Left renal pelvis (tissue), 4 donors: ENCODE measurements at places on chromosomes 6 and 20. TPM values are rescaled to one million over a fixed set of nuclear protein-coding genes. Genes with fewer than 3 reads are reported as not detected.

- no peak for DNase-seq
These were observed 84.3 kb downstream of the PFDN4 start for GRCh38 chr20:54292185-54292584.

AGPAT1 gene
- 103 TPM for polyA plus RNA-seq

GJA1 gene
- 279 TPM for polyA plus RNA-seq

DNA sequence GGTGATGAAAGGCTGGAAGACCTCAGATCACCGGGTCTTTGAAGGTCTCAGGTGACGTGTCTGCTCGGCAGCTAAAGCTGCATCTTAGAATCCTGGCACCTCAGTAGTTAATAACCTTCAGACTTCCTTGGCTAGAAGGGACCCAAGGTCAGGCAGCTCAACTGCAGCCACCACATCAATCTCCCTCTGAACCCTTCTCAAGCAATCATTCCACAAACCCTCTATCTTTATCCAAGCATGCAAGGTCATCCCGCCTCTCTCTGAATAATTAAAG lies 16.7 kb upstream of the TLDC2 start:
- no peak for DNase-seq

GRCh38 chr6:61887423-61887822 lies 398.6 kb downstream of the KHDRBS2 start:
- no peak for DNase-seq

- no peak for DNase-seq
These were observed 1.7 kb downstream of the ADGRF4 start for GRCh38 chr6:47700053-47700452.

DNA sequence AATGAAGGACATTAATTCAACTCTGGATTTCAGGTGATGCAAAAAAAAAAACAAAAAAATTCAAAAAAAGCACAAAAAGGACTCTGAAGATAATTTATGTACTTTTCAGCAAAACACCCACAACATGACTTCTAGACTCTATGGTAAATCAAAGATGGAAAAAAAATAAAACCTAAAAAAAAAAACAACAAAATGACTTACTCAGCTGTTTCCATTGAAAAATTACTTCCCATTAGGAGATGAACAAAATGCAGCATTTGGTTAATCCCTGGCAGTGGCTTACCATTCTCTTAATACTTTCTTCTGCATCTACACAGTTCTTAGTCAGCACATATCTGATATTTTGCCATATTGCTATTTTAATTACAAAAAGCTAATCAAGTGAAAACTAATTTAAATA lies 572.6 kb downstream of the PRKN start:
- no peak for DNase-seq

DNA sequence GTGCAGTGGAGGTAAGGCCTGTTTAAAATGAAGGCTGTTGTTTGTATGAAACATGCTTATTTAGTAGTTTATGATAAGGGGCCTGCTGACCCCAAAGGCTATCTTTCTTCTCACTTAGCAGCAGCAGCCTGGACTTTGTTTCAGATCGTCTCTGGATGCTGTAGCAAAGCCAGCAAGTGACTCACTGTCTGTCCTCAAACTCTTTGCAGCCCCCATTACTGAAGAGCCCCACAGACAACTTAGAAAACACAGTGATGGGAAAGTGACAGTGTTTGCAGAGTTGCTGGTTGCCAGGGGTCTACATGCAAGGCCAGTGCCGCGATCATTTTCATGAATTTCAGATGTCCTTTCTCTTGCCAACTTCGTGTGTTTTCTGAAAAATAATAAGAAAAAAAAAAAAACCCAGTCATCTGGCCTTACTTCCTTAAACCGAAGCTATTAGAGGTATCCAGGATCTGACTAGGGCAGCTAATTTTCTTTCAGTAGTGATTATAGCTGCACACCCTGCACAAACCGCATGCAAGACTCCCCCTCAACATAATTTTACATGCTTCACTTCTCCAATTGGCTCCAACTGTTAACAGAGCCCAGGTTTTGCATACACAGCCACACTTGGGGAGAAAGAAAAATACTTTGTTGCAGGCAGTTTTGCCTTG lies 11.6 kb upstream of the F13A1 start:
- DNase-seq = no peak

MED23 gene
- 58.7 TPM for polyA plus RNA-seq

DNA sequence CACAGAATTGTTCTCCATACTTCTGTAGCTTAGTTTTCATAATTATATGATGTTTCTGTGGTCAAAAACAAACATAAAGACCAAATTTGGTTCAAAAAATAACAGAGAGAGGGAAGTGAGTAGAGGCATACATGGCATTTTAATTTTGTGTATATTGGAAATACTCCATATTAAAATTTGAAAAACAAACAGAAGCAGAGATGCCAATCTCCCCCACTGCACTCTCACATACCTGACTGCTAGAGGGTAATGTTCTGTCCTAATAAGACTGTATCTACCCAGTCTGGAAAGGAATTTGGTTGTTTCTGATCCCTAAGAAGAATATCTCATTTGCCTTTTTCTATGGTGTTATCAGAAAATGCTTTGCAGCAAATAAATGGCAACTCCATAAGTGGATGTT lies 959.0 kb upstream of the FLRT3 start:
- no peak for DNase-seq

L3MBTL3 gene
- 22.1 TPM for polyA plus RNA-seq

- DNase-seq = no peak
These were observed 58.3 kb downstream of the TCP11 start for GRCh38 chr6:35082733-35083403.

CENPQ gene
- 15.7 TPM for polyA plus RNA-seq

DNA sequence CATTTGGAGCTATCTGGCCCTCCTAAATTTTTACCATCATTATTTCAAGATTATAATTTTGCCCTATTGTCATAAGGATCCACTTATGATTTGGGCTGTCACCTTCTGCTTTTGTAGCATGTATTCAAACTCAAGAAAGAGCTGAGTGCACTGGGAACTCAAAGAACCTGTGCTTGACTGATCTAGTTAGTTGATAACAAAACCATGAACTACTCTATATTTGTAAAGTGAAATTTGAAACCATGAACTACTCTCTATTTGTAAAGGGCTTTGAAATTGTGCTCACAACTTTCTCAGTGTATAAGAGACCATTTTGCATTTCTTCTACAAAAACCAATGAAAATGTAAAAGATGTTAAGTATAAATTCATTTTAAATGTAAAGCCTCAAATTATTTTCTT lies 77.5 kb upstream of the POPDC3 start:
- no peak for DNase-seq

- no peak for DNase-seq
These were observed 191.6 kb upstream of the CCN2 start for GRCh38 chr6:132142768-132143167.

GRCh38 chr6:169831450-169832246 lies 80.2 kb downstream of the ERMARD start:
- peak; percentile 68 for DNase-seq

DNA sequence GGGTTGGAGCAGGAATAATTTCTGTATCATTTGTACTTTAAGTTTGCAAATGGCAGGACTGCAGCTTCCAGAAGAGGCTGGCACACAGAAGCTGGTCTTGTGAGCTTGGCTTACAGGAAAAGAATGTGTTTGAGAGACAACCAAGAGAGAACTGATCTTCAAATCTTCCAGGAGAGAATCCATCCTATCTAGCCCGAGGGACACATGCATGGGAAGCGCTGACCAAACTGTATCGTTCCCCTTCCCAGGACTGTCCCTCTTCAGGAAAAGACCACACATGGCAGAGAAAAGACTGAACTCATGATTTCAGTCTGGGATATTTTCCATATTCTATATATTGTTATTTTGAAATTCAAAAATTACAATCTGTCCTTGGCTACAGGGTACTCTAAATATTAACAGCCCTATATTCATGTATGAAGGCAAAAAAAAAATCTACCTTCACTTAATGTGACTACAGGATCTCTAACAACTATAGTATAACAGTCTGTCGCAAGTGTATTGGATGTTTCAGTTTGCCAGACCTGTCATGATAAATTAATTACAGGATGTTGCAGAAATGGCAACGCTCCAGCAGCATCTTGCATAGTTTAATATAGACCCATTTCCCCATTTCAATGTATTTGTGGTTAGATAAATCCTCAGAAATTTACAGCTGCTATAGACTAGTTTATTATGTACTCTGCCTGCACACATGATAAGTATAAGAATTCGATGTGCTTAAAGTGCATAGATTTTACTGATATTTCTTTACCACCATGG lies 99.4 kb downstream of the MYB start:
- DNase-seq = no peak

NNAT gene
- polyA plus RNA-seq = 79.3 TPM

- no peak for DNase-seq
These were observed 58.9 kb upstream of the KLHL31 start for GRCh38 chr6:53724501-53724900.

GRCh38 chr20:50194831-50195523 lies 4.3 kb downstream of the CEBPB start:
- no peak for DNase-seq

GRCh38 chr6:145047891-145048290 lies 687.4 kb downstream of the EPM2A start:
- DNase-seq = no peak
